Immature natural killer cell (primary cell): ENCODE measurements at places on chromosomes 16 and 17. TPM values are rescaled to one million over a fixed set of nuclear protein-coding genes. Genes with fewer than 3 reads are reported as not detected.

The MYH8 gene
- polyA plus RNA-seq = not detected

DNA sequence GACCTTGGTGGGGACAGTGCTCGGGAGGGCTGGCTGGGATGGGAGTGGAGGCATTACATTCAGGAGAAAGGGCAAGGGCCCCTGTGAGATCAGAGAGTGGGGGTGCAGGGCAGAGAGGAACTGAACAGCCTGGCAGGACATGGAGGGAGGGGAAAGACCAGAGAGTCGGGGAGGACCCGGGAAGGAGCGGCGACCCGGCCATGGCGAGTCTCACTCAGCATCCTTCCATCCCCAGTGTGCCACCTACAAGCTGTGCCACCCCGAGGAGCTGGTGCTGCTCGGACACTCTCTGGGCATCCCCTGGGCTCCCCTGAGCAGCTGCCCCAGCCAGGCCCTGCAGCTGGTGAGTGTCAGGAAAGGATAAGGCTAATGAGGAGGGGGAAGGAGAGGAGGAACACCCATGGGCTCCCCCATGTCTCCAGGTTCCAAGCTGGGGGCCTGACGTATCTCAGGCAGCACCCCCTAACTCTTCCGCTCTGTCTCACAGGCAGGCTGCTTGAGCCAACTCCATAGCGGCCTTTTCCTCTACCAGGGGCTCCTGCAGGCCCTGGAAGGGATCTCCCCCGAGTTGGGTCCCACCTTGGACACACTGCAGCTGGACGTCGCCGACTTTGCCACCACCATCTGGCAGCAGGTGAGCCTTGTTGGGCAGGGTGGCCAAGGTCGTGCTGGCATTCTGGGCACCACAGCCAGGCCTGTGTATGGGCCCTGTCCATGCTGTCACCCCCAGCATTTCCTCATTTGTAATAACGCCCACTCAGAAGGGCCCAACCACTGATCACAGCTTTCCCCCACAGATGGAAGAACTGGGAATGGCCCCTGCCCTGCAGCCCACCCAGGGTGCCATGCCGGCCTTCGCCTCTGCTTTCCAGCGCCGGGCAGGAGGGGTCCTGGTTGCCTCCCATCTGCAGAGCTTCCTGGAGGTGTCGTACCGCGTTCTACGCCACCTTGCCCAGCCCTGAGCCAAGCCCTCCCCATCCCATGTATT is 1.1 kb downstream of the CSF3 start:
- H3K36me3 ChIP-seq = peaks cover 16% of the 10 kb centered on the region
- peaks cover 18% of the 10 kb centered on the region for H3K4me1 ChIP-seq
- DNase-seq = no peak
- H3K27me3 ChIP-seq = no peaks in the 10 kb centered on the region
- no peak overlapping the region for H3K4me3 ChIP-seq
- no peak overlapping the region for H3K27ac ChIP-seq

DNA sequence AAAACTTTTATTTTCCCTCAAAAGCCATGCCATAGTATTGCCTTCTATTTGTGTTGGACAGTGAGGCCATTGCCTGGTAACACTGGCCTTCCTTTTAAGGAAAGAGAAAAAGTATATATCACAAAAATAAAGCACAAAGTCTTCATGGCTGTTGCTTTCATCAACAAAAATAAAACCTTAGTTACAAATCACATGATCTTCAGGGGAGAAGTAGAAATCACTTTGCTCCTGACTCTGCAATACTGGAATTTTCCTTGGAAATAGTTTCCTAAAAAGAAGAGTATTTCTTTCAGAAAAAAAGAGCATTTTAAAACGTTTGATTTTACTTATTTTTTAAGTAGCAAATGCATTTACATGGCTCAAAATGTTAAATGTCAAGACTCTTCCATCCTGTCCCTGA is 41.9 kb downstream of the FAM20A start:
- no peak overlapping the region for H3K4me3 ChIP-seq
- H3K27ac ChIP-seq = no peak overlapping the region
- H3K27me3 ChIP-seq = no peaks in the 10 kb centered on the region
- H3K36me3 ChIP-seq = peaks cover 15% of the 10 kb centered on the region
- H3K4me1 ChIP-seq = peaks cover 2% of the 10 kb centered on the region

DNA sequence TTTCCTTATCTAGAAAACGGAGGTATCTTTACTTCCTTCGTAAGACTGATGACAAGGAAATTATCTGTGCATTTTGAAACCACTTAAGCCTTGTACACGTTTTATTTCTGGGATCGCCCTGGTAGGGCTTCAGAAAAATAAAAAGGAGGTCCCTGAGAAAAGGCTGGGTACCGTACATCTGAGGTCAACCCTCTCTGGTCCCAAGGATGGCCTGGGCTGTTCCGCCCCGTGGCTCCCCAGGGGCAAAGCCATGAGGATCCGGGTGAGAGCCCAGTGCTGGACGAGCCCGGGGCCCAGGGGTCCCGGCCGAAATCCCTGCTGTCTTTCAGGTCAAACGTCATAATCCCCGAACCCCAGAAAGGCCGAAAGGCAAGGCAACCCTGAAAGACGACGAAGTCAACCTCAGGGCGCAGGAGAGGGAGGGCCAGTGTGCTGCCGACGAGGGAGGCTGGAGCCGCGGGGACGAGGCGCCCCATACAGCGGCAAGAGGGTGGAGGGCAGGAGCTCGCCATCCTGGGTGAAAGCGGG is 656 bp upstream of the FUS start:
- peaks cover 60% of the 10 kb centered on the region for H3K4me1 ChIP-seq
- H3K27ac ChIP-seq = peak overlapping the region; percentile 98
- H3K27me3 ChIP-seq = peaks cover 40% of the 10 kb centered on the region
- DNase-seq = no peak

The EVPLL gene
- polyA plus RNA-seq = not detected

The TPSG1 gene
- not detected for polyA plus RNA-seq

The HSPB9 gene
- not detected for polyA plus RNA-seq

- no peak for DNase-seq
- no peak overlapping the region for H3K4me3 ChIP-seq
- H3K4me1 ChIP-seq = peaks cover 12% of the 10 kb centered on the region
These were observed 71.5 kb downstream of the WWP2 start for GRCh38 chr16:69833357-69834282.

- DNase-seq = no peak
- no peak overlapping the region for H3K4me3 ChIP-seq
- H3K36me3 ChIP-seq = no peaks in the 10 kb centered on the region
- H3K27ac ChIP-seq = no peak overlapping the region
These were observed 14.1 kb upstream of the UBTF start for GRCh38 chr17:44233582-44233981.

DNA sequence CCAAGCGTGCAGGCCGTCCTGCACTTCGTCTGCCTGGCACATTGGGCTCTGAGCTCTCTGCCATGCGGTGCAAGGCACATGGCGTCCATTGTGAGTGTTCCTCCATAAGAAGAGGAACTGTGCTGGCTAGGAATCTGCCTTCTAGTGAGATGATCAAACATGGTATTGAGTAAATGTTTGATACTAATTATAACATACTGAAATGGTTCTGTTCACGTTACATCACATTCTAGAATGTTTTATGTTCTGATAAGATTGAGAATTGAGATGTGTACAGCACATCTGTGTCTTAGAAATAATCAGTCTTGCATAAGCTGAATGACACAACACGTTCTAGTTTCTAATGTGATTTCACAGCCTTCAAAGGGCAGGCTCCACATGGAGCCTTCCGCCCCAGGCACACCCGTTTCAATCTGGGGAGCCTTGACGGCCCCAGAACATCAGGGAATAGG is 42.9 kb downstream of the USP10 start:
- peaks cover 4% of the 10 kb centered on the region for H3K36me3 ChIP-seq
- H3K27ac ChIP-seq = no peak overlapping the region
- DNase-seq = no peak
- no peaks in the 10 kb centered on the region for H3K27me3 ChIP-seq

- no peak overlapping the region for H3K4me3 ChIP-seq
- no peaks in the 10 kb centered on the region for H3K27me3 ChIP-seq
- no peak for DNase-seq
- no peaks in the 10 kb centered on the region for H3K4me1 ChIP-seq
- no peak overlapping the region for H3K27ac ChIP-seq
These were observed 14.5 kb upstream of the RPL13 start for GRCh38 chr16:89545831-89546574.

GRCh38 chr16:88303890-88304819 is 78.6 kb upstream of the ZNF469 start:
- H3K4me1 ChIP-seq = no peaks in the 10 kb centered on the region
- no peak overlapping the region for H3K4me3 ChIP-seq
- no peak for DNase-seq
- no peak overlapping the region for H3K27ac ChIP-seq
- no peaks in the 10 kb centered on the region for H3K36me3 ChIP-seq

The SOST gene
- polyA plus RNA-seq = 0.10 TPM
